Astrocyte of the spinal cord (primary cell): ENCODE measurements at places on chromosomes 5 and 9.
A peak's percentile ranks its signal among the peaks of the same experiment; 100 is the strongest.

- DNase-seq, result no peak
These were observed 55.4 kb downstream of the SNCAIP start for GRCh38 chr5:122367456-122367855.

DNA sequence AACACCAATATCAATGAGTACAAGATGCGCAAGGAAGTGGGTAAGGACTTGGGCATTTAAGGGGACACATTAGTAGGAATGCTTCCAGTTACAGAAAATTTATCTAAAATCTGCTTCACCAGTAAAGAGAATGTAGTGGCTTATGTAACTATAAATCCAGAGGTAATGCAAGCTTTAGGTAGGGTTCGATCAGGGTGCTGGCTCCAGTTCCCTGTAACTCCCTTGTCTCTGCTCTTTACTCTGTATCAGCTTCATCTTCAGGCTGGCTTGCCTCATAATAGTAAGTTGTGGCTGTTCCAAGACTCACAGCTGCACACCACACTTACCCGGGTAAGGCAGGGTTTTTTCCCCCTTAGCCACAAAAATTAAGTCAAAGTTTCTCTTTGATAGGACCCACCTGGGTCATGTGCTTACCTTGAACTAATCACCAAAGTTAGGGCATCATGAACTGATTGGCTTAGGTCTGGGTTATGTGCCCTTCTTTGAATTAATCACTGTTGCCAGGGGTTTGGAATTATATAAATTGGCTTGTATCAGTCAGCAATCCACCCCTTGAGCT lies 35.5 kb downstream of the ARHGEF37 start:
- DNase-seq, result no peak

DNA sequence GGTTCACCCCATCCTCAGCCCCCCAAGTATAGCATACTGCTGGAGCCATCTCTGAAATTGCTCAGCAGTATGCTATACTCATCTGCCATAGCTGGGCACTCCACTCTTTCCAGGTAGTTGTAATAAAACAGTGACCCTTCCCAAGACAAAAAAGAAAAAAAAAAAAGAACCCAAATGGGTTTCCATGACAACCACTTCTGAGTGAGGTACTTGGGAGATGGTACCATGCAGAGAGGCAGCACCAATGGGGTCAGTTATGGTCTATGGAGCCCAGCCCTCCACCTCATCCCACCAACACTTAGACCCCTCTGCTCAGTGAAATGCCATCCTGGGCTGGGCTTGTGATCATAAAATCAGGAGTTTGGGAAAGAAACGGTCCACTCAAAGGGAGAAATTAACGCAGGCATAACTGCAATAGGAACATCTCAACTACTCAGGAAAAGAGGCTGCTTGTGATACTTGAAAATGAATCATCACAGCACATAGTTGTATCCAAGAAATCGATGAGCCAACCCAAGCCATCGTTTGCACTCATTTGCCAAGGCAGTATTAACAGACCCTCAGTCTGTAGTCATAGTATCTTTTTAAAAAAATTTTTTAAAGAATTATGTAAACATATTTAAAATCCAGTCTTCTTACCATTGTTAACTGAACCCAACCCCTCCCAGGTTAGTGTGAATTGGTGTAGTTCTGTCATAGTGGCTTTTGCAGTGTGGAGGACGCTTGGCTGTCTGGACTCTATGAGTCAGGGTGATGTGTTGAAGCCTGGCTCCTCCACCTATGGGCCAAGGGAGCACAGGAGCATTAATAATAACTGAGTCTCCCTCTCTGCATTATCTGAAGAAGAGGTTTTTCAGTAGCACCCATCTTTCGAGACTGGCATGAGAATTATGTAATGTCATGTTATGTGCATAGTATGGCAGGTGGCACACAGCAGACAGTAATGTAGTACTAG lies 402.7 kb downstream of the SPOCK1 start:
- DNase-seq, result peak; percentile 45

DNA sequence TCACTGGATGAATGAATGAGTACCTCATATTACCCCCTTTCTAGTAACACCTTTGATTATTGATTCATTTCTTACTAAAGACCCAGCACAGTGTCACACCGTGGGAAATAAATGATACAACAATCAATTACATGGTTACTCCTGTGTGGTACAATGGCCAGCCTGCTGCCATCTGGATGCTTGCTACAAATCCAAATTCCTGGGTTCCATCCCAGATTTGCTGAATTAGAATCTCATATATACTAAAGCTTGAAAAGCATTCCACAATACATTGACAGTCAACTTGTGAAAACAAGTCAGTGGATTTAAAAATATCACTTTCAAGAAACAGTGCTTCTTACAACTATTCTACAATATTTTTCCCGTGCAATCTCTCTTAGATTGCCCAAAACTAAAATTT lies 989.3 kb downstream of the PTPRD start:
- DNase-seq, result no peak

DNA sequence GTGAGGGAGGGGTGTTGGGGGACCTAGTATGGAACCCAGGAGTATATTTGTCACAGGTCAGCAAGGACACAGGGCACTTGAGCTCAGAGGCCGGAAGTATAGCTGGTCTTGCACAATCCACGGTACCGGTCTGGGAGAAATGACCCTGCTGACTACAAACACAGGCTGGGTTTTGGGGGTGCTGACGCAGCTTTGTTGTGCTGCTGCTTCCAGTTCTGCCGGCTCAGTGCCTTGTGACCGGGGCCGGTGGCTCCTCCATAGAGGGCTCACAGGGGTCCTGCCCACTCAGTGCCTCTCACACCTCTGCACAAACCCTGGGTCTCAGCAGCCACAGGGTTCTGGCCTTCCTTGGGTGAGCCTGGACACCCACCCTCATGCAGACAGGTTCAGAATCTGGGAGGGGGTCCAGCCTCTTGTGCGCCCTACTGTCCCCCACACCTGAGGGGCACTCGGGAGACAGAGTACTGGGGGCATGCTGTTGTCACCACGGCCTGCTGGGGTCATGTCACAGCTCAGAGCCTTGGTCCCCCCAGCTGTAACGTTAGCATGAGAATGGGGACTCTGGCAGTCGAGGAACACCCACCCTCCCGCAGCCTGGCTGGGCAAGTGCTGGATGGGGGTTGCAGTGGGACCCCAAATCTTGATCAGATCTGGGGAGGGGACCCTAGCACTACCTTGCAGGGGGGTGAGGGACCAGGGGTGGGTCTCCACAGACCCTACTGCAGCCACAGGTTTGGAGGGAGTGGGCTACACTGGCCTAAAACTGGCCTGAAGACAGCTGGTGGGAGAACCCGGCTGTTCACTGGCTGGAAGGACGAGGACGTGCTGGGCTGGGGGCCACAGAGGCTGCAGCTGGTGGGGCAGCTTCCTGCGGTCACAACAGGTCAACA lies 17.7 kb downstream of the NINJ1 start:
- DNase-seq, result no peak

GRCh38 chr5:87154191-87154590 lies 113.5 kb upstream of the RASA1 start:
- DNase-seq, result no peak

- no peak for DNase-seq
These were observed 32.2 kb downstream of the EXD3 start for GRCh38 chr9:137390553-137391410.

DNA sequence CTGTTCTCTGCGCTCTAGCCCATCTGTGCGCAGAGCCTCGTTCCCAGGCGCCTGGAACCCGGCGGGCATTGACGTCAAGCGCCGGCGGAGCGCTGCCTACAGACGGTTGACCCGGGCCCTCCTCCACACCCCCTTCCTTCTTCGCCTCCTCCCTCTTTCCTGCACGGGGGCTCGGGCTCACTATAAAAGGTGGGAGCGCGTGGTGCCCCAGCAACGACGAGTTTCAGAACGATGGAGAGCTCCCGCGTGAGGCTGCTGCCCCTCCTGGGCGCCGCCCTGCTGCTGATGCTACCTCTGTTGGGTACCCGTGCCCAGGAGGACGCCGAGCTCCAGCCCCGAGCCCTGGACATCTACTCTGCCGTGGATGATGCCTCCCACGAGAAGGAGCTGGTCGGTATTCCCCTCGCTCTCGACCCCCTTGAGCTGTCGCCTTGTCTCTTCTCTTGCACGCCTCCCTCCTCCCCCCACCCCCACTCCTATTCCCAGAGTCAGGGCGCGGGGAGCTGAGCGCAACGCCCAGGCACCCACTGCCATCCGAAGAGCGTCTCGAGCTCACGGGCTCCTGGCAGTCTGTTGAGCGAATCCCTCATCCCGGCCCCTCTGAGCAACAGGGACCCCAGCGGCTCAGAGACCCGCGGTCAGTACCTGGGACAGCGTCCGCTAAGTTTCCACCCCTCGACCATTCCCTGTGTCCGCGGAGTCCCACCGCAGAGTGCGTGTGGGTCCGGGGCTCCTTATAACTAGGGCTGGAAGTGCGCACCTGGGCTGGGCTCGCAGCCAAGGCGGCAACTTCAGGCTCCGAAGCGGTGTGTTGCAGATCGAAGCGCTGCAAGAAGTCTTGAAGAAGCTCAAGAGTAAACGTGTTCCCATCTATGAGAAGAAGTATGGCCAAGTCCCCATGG lies at the start of gene CARTPT:
CARTPT (plus strand) TSS at position 213 of the 902 bp plus-strand sequence; CDS start at position 232, 19 bp downstream.
- peak; percentile 16 for DNase-seq
